Myocyte (in vitro differentiated cells): ENCODE measurements at places on chromosomes 6 and 20. TPM values are rescaled to one million over a fixed set of nuclear protein-coding genes. Genes with fewer than 3 reads are reported as not detected.

GRCh38 chr20:51259455-51259854 is 236.5 kb upstream of the KCNG1 start:
- no peak for DNase-seq

DNA sequence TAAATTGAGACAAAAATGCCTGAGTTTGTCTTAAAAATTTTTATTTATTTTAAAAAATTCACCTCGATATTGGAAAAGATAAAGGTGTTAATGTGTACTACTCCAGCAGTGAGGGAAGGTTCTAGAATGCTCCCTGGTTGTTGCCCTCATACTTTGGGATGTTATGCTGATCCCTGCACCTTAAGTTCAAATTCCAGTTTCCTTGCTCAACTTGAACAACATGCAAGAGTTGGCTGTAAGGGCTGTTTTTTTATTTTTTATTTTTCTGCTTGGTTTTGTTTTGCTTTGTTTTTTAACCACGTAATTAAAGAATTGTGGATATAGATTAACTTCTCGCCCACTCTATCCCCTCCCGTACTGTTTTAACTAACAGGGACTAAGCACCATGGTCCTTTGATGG is 158.7 kb upstream of the CITED2 start:
- no peak for DNase-seq

- no peak for DNase-seq
Measured at GRCh38 chr20:61975407-61976129, 90.1 kb downstream of the TAF4 start.

DNA sequence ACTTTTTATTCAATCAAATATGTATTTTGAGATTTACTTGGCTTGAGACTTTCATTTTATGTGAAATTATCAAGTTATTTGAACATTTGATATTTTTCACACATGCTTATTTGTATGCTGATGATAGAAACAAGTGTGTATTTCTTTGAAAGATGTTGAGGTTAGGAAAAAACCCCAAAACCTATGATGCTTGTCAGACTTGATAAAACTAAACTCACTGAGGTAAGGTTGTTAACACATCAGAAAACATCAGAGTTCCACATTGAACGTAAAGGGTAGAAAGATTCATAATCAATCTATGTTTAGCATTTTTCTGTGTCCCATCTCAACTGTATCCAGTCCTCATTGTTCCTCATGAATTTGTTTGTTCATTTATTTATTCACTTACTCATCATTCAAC is 12.2 kb downstream of the SF3B5 start:
- no peak for DNase-seq

The ELOVL2 gene
- total RNA-seq = 0.05 TPM in 1 of 2 replicates, not detected in the other
